ENCODE measurements at places on chromosomes 16 and 17.
A peak's percentile ranks its signal among the peaks of the same experiment; 100 is the strongest.

- DNase-seq: no peak
Observed at GRCh38 chr16:8204096-8204495, 386.2 kb downstream of the TMEM114 start.

GRCh38 chr17:51391982-51392654 lies 131.8 kb downstream of the UTP18 start:
- no peak for DNase-seq

DNA sequence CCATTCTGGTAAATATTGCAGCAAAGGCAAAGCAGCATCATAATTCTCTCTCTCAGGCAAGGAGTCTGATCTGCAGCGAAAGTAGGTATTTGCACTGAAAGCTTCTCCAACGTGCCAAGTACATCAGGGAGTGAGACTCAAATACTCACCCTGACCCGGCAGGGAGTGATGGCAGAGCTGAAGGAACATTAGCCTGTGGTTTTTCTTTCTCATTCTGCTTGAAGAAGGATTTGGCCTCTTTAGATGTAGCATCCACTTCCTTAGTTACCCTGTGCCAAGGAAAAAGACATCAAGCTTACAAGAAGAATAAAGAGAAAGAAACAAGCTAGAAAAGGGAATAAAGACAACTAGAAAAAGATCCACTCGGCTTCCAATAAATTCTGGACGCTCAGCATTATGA lies 38.4 kb downstream of the CFDP1 start:
- DNase-seq: no peak

- no peak for DNase-seq
Observed at GRCh38 chr16:59108374-59108773, 374.3 kb upstream of the GOT2 start.

DNA sequence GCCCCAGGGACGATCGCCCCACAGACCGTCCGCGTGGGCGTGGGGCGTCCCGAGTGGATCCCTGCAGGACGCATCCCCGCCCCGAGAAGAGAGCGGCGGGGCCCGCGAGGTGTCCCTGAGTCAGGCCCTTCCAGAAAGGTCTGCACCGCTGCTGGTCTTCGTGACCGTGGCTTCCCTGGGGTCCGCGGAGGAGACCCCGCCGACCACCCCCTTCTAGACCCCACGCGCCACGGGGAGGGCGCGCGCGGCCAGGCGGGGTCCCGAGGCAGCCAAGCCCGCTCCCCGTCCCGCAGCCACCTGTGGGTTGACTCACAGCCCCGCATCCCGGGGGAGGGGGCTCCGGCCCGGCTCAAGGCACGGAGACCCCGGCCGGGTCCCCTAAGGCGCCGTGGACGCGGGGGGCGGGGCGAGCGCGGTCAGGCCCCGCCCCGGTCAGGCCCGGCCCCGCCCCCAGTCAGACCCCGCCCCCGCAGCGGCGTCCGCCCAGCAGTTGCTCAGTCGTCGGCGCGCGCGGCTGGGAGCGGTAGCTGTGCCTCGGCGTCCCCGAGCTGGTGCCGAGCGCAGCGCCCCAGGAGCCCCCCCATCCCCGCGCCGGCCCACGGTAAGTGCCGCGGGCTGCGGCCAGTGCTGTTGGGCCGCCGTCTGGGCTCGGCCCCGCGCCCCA lies at the start of gene BAIAP3:
Gene BAIAP3, plus strand, starts transcription at position 497 of the 664 bp plus-strand sequence. CDS start 4,905 bp downstream, outside the sequence.
- no peak for DNase-seq

- DNase-seq: no peak
Observed at GRCh38 chr17:15119968-15120367, 145.2 kb downstream of the PMP22 start.

DNA sequence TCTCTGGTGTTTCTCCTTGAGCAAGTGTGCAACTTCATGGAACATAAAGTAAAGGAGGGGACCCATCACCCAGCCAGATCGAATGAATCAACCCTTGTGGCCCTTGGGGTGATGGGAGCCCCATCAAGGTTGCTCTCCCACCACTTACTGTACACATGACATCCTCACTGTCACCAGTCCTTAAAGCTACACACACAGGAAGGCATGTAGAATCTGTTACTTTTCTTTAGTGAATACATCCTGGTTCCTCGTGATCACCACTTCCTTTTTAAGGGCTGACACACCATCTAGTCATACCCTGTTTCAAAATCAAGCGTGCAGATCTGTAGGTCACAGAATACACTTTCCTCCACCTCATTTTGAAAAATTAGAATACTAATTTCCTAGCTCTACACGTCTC lies 22.6 kb upstream of the MPHOSPH6 start:
- peak; percentile 57 for DNase-seq

- DNase-seq: no peak
Observed at GRCh38 chr16:56370185-56370874, 55.0 kb downstream of the AMFR start.

DNA sequence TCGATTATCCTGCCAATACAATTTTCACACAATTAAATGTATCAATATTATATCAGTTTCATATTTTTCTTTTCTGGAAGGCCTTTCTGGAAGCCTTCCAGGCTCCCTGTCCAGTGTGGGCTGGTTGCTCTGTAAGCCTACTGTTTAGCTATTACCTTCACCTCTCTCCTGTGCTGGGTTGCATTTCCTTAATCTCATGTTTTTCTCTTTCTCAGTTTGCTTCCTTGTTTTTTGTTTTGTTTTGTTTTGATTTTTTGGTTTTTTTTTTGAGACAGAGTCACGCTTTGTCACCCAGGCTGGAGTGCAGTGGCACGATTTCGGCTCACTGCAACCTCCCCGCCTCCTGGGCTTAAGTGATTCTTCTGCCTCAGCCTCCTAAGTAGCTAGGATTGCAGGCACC lies 6.8 kb downstream of the SEPHS2 start:
- DNase-seq: no peak

DNA sequence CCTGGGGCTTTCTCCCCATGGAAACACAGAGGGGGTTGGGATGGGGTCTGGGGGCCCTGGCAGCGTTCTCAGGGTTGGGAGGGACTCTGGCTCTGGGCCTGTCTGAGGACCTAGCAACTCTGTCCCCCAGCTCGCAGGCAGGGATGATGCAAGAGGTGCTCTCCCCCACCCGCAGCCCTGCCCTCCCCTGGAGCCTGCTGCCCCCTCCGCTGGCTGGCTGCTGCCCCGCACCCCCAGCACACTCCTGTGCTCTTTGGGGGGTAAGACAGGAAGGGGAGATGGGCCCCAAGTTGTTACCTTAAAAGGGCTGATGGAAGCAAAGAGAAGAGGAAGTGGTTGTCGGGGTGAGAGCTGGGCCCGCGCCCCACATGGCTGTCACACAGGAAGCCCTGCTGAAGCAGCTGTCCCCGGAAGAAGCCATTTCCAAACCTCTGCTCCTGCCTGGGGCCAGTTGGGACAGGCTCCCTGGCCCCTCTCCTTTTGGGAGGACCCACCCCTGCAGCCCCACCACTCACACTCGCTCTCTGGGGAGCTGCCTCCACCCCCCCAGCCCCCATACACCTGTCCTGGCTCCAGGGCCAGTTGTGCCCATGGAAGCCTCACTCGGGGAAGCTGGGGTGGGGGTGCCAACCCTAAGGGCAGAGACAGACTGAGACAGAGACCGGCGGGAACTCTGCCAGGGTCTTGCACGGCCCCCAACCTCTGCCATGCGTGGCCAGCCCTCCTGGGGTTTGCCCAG lies 2.5 kb downstream of the CORO1A start:
- no peak for DNase-seq

DNA sequence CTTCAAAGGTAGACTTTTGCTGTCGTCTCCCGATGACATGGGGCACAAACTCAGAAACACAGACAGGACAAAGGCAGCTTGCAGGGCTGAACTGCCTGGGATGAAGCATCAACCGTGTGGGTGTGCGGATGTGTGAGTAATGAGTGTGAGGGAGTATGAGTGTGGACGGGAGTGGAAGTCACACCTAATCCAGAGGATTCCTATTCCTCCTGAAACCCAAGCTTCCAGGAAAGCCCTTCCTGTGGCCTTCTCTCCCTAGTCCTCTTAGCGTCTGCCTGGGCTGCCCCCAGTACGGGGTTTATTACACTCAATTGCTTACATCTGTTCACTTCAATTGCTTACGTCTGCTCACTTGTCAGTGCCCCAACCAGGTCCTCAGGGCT lies 2.3 kb upstream of the IL4R start:
- DNase-seq: no peak

DNA sequence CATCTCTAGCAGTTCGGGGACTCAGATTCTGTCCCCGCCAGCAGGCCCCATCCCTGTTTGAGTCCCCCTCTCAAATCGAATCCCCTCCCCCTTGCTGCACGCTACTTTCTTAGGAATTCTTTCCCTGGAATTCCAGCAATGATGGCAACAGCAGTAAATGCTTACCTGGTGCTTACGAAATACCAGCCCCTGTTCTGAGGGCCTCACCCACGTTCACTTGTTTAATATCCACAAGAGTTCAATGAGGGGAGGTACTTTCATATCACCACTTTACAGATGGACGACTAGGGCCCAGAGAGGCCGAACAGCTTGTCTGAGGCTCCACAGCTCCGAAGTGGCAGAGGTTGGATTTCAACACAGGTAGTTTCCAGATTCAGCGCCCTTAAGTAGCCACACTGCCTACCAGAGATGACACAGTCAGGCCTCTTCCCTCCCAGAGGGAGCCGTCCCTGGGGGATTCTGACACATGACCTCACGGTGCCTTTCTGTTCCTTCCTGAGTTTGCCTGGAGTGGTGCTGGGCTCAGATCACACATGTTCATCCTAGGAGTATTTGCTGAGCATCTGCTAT lies 120.7 kb upstream of the GSE1 start:
- no peak for DNase-seq

- no peak for DNase-seq
Observed at GRCh38 chr16:63287401-63287800, 1251.2 kb upstream of the CDH8 start.

DNA sequence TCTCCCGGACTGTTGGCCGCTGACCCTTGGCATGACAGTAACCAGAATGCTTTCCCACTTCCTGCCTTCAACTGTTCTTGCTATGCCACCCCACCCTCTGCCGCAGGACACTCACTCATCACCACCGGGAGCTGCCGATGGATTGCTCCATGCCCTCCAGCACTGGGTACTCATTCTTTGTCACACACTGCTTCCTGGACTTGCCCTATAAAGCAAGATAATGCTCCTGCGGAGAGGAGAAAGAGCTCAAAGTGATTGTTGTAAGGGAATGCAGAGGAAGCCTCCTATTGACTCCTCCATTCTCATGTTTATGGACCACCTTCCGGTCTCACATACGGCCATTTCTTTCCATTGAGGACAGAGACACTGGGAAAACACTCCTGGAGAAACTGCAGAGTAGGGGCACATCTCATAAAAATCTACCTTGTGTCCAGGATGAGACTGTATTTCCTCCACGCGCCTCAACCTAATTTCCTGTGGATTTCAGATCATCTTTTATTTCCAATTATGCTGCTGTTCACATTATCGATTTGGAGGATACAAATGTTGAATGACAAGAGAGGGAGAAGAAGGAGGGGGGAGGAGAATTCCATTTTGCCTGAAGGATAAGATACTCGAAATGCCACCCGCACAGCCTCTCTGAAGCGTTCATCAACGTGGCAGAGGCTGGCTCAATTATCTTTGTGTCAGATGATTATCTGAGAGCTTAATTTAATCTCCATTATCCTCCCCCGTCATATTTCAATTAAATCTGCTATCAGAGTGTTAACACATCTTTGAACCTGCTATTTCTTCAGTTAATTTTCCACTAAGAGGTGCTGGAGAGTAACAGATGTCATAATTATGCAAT lies 486.1 kb upstream of the SALL1 start:
- no peak for DNase-seq

DNA sequence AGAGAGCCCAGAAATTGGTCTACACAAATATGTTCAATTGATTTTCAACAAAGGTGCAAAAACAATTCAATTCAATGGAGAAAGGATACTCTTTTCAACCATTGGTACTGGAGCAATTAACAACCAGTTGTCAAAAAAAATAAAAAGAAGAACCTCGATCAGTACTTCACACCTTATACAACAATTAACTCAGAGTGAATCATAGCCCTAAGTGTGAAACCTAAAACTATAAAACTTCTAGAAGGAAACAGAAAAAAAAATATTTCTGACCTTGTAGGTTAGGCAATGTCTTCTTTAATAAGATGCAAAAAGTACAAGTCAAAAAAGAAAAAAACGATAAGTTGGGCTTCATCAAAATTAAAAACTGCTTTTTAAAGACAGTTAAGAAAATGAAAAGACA lies 56.1 kb upstream of the CHMP6 start:
- DNase-seq: no peak

DNA sequence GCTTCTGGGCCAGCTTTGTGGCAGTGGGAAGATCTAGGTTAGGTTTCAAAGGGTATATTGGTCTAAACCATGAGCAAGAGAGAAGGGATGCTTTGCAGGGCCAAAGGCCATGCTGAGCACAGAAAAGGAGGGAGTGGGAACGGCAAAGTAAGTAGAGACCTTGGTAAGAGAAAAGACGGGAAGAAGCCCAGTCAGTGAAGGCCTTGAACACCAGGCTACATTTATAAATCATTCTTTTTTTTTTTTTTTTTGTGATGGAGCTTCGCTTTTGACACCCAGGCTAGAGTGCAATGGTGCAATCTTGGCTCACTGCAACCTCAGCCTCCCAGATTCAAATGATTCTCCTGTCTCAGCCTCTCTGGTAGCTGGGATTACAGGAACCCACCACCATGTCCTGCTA lies 18.1 kb downstream of the TOM1L2 start:
- DNase-seq: no peak

DNA sequence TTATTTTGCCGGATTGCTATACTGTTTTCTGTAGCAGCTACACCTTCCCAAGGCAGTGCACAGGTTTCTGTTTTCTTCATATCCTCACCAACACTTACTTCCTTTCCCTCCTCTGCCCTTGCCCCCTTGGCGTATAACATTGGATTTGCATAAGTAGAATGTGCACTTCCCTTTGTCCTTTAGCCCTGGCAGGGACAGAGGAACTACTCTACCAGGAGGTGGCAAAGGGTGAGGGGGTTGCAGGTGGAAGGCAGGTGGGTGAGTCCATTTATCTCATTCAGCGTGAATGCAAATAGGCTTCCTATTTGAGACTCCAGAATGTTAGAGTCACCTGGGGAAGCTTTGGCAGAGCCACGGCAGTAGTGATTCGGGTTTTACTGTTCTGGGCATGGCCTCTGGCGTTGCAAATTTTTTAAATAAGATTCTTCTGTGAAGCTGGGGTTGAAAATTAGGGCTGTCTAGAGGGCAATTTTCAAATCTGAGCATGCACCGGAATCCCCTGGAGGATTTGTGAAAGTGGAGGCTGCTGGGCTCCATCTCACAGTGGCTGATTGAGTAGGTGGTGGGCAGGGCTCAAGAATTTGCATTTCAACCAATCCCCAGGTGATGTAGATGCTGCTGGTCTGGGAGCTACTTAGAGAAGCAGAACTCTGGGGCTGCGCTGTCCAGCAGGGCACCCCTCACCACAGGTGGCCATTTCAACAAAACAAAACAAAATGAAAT lies 84.7 kb downstream of the PLCG2 start:
- no peak for DNase-seq

DNA sequence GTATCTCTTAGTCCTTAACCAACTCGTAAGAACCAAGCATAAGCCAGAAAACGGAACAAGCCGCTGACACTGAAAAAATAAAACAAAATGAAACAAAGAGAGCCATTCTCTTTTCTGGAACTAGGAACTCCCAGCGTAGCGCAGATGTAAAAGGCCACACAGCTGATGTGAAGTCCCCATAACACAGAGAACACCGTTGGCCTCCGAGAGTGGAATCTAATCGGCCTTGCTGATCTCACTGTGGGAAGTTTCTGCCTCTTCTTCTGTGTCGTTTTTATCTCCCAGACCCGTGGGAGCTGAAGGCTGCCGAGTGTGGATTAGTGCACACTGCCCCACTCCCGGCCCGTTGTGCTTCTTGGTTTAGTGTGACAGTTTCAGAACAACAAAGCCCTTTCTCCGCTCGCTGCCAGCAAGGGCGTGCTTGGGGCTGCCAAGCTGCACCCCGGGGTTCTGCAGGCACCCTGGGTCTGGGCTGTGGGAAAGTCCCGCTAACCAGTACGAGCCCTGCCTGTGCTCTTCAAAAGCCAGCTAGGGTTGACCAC lies 21.7 kb downstream of the TTYH2 start:
- DNase-seq: no peak

GRCh38 chr16:85759631-85760419 lies 8.9 kb upstream of the C16orf74 start:
- DNase-seq: no peak
